ENCODE measurements at places on chromosomes 13 and 19.

GRCh38 chr19:46903458-46903857 lies 42.7 kb downstream of the ARHGAP35 start:
- no peak for DNase-seq

- no peak for DNase-seq
Observed at GRCh38 chr19:36847968-36848367, 2.7 kb upstream of the ZNF345 start.

DNA sequence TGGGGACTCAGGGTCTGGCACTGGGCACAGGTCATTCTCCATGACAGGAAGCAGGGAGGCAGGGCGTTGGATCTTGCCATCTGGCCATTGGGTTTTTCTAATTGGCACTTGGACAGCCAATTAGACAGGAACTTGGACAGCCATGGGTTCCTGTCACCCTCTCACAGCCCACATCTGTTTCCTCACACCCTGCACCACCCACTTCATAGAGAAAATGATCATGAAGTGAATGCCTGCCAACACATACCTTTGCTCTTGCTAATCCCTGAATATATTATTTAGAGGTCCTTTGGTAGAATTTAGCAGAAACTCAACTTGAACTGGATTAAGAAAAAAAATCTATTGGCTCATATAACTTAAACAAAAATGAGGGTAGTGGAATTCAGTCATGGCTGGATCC lies 4.9 kb upstream of the OLFM2 start:
- no peak for DNase-seq

GRCh38 chr19:8137425-8137824 lies 12.0 kb downstream of the FBN3 start:
- DNase-seq, result no peak

Data from NCI-H1417 (cell line).